ENCODE measurements at places on chromosomes 13 and 19.

DNA sequence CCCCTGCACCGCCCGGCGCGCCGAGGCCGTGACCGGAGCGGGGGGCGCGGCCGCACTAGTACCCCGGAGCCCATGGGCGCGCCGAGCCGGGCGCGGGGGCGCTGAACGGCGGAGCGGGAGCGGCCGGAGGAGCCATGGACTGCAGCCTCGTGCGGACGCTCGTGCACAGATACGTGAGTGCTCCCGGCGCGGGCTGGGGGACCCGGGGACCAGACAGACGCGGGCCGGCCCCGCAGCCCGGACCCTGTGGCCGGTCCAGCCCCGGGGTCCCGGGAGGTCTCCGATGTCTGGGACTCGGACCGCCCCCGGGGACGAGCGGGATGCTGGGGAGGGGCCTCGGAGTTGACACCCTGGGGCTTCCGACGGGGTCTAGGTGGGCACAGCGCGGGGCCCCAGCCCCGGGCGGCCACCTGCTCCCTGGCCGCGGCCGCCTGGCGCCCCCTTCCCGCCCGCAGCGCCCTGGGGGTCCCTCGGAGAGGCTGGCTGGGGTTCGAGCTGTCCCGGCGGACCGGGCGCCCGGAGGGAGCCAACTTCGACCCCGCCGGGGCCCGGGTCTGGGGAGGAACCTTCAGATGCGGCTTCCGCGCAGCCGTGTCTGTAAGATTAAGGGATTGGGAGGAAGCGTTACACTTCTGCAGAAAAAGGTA lies 568 bp downstream of the ATP11A start:
- DNase-seq = peak; percentile 31

GRCh38 chr13:40442826-40443225 lies 223.6 kb downstream of the FOXO1 start:
- DNase-seq = no peak

DNA sequence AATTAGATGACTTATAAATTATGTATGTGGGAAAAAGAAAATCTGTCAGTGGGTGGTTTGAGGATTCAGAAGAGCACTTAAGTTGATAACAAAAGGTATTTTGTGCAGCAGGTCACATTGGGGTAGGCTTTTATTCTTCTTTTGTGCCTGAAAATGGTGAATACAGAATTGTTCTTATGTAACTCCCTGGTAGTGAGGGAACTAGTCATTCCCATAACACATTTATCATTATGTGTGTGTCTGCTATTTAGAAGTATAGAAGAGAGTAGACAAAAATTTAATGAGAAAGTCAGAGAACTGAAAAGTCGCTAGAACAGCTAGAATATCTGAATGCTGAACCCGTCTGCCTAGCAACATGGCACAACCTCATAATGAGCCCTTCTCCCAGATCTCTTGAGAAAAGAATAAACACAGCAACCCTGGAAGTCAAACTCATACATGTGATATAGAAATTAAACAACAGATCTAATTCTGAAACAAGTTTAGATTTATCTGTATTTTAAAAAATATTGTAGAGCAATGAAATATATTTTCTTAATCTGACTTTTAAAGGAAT lies 111.8 kb upstream of the EDNRB start:
- no peak for DNase-seq

DNA sequence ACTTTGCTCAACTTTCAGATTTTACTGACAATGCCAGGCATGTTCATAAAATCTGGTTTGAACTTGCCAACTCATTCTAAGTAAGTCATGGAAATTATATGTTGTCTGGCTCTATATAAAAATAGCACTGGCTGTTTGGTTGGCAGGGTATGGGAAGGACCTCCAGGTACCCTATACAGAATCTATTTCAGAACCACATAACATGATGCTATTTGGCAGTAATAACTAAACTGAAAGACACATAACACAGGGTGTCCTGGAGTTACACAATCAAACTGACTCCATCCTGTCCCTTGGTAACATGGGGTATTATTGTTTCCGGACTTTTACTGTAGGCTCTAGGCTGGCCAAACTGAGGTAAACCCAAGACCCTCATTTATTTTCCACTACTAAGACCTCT lies 248.8 kb downstream of the RGCC start:
- DNase-seq = no peak

DNA sequence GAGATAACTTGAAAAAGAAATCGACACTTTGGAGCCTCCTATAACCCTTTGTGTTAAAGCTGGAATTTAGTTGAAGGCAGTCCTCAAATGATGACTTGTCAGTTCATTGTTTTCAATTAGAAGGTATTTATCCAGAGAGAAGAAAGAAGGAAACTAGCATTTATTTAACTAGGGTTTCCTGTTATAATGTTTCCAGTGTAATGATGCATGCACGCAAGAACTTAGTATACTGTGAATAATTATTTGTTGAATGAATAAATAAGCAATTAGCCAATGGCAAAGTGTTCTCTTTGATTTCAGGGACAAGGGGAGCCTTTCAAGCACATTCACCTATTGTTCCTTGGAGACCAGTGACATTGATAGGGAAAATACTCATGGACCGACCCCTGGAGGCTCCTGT lies 307.4 kb downstream of the KLF5 start:
- no peak for DNase-seq

- DNase-seq = peak; percentile 77
Observed at GRCh38 chr13:74868049-74868448, 613.9 kb downstream of the TBC1D4 start.

GRCh38 chr19:6997679-6998445 lies 23.4 kb downstream of the MBD3L2B start:
- no peak for DNase-seq

- DNase-seq = no peak
Observed at GRCh38 chr13:51180853-51181511, 41.2 kb upstream of the FAM124A start.

DNA sequence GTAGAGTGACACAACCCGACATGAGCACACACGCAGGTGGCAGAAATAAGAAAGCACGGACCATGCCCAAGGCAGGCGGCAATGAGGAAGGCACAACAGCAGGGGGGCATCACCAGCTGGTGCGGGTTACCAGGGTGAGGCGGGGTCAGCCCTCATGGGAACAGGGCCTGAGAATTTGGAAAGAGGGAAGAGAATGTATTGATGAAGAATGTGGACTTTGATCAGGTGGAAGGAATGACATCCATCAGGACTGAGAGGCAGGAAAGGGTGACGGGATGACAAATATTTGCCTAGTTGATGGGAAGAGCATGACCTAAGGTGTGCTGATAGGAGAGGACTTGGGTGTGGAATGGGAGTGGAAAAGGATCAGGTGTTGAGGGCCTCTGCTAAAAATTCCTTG lies 177.5 kb downstream of the ABCC4 start:
- DNase-seq = no peak

DNA sequence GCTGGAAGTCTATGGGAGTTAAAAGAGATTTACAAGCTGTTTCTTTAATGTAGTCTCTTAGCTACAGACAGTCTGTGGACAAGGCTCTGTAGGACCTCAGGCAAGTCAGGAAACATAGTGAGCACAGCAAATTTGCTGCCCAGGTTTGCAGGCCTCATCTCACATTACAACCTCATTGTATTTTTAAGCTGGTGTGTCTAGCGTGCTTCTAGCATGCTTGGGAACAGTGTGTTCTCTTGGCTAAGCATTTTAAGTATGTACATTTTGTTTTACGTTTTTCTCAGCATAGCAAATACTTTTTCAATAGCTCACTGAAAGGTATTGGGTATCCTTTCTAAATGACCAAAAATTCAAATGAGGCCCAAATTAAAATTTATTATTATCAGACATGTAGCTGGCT lies 113.2 kb downstream of the STARD13 start:
- DNase-seq = no peak

- no peak for DNase-seq
Observed at GRCh38 chr13:52892925-52893324, 44.5 kb upstream of the PCDH8 start.

DNA sequence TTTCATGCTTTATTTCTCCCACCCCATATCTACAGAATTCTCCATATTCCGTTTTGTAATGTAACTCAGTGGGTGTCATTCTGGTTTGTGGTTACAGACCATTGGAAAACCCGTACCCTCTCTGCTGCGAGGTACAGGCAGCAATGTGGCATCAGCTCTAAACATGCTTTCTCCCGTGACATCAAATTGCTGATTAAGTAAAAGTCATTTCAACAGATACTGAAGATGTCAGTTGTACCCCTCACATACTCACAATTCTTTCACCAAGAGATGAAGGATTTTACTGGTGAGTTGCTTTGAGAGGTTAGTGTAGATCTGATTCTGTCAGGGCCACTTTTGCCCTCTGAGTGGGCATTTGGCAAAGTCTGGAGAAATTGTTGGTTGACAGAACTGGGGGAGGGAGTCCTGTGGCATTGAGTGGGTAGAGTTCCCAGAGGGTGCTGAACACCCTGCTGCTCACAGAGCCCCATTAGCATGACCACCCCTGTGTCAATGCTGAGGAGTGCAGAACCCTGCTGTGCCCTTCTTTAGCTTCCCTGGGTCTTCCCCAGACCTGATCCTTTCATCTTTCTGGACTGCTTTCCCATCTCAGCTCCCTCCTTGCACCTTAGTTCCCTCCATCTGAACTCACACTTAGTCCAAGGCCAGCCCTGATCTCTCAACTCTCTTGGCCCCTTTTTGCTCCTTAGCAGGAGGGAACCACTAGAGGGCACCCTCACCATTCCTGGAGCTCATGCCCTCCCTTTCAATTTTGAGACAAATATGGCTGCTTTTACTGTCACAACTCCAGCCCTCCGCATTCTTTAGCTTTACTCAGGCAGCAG lies 39.9 kb upstream of the CEACAM8 start:
- DNase-seq = peak; percentile 10

GRCh38 chr13:40813667-40814454 lies 24.4 kb downstream of the SLC25A15 start:
- peak; percentile 5 for DNase-seq

- no peak for DNase-seq
Observed at GRCh38 chr13:98311200-98311548, 134.1 kb upstream of the RNF113B start.

- peak; percentile 21 for DNase-seq
Observed at GRCh38 chr13:84917252-84917878, 881.9 kb downstream of the SLITRK6 start.

DNA sequence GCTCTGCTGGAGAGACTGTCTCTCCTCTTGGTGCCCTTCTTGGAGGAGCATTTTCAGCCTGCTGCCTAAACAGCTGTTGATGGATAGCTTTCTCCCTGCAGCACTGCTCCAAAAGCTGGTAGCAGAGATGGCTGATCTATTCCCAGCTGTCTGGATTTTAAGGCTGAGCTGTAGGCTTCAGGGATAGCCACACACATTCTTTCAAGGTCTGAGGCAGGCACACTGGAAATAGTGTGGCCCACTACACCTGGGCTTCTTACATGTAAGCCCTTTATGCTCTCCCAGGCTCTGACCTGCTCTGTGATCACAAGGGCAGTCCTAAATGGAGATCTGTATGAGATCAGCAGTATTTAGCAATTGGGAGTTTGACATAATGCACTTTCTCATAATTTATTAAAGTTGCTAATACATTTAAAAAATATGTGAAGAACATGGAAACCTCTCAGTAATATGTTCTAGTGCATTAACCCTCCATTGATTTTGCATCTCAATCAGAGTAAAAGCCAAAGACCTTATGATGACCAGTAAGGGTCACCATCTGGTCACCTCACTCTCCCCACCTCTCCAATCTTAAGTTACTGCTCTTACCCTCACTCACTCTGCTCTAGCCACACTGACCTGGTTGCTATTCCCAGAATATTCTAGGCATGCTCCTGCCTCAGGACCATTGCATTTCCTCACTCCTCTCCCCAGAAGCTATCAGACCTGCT lies 91.6 kb downstream of the MBNL2 start:
- no peak for DNase-seq

GRCh38 chr13:59531571-59532091 lies 632.1 kb downstream of the DIAPH3 start:
- peak; percentile 72 for DNase-seq

DNA sequence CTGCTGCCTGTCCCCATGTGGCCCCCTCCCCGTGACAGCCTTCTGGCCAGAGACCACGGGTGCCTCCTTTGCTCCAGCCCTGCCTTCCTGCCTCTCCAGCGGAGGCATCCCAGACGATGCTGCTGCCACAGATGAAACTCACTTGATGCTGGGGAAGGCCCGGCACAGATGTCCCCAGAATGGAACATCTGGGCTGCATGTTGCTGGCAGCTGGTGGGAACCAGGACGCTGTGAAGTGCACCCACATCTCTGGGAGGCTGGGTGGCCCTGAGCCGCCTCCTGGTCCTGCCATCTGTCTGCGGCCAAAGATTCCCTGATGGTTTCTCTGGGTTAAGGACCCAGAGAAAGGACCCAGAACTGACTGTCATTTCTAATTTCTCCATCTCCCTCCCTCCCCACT lies 51.9 kb upstream of the PTPRS start:
- DNase-seq = no peak

DNA sequence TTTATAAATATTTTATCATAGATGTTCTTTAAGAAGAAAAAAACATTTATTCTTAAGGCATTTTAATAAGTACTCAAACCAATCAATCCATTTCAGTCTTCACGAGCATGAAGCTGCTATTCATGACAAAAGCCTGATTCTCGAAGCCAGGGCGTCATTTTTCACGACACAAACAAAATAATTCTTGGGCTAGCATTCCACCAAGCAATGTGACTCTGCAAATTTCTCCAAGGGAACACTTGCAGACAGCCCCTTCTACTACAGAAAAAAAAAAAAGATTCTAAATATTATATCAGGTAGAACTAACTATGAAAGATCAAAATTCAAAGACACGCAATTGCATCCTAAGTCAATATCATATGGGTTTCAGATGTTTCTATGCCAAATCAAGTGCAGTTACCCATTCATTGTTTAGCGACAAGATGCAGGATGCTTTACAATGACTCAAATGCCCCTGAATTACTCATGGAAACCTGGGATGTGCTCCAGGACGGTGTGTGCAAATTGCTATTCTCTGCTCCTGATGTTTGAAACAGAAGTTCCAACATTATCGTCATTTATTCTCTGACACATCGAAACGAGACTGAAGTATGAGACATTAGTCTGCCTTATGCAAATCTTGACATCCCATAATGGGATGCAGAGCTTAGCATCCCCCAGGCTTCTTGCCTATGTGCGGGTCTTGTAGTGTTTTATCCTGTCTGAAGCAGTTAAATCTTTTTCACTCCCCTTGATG lies 517.7 kb downstream of the MYO16 start:
- DNase-seq = peak; percentile 96

DNA sequence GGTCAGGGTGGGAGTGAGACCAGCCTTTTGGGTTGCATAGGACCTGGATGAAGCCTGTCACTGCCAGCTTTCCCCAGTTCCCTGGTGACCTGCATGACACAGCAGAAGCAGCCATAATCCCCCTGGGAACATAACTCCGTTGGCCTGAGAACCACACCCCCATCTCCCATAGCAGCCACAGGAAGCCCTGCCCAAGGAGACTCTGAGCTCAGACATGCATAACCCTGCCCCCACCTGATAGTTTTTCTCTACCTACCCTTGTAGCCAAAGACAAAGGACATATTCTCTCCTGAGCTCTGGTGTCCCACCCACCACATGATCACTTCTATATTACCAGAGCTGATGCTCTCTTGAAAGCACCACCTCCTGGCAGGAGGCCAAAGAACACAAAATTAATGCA lies 413.5 kb upstream of the HTR2A start:
- DNase-seq = no peak

DNA sequence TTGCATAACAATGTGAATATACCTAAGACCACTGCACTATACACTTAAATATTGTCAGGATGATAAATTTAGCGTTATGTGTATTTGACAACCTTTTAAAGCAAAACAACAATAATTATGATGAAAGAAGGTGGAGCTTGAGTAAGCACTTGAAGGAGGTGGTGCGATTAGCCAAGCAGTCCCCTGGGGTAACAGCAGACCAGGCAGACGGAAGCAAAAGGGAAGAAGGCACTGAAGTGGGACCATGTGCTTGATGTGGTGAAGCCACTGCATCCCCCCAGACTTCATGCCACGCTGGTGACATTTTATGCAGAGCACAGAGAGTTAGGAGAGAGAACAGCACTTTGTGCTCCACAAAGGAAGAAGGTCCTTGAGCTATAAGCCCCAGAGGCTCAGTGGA lies 58.3 kb upstream of the ZNF507 start:
- DNase-seq = no peak

All from fibroblast of skin of right quadriceps (primary cell).